Lung (tissue), 17 donors: ENCODE measurements at places on chromosomes 5 and 9.

DNA sequence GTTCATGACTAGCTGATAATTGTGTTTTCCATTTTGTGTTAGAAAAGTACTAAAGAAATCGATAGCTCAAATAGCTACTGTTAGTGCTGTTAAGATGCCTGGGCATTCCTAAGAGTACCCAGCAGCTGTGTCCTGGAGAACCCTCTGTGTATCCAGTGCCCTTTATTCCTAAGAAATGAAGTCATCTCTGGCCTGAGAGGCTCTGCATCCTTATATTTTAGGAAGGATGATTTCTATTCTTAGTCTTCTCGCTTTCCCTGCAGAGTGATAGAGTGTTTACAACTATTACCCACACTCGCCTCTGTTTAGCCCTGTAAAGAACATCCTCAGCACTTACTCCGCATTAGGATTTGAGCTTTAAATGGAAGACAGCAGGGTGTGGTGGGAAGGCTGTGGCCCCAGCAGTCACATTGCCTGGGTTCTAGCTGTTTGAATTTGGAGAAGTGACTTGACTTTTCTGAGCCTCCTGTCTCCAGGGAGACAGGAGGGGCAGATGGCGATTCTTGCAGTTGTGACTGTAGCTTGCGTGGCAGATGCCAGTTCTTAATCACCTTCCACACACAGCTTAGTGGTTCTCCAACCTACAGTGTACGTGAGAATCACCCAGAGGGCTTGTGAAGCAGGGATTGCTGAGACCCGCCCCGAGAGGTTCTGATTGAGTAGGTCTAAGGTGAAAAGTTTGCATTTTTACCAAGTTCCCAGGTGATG, 177.2 kb upstream of the PITX1 start:
- DNase-seq: peak; percentile 14

- no peak for DNase-seq
These were observed 43.2 kb downstream of the UBE2QL1 start for GRCh38 chr5:6491919-6492290.

DNA sequence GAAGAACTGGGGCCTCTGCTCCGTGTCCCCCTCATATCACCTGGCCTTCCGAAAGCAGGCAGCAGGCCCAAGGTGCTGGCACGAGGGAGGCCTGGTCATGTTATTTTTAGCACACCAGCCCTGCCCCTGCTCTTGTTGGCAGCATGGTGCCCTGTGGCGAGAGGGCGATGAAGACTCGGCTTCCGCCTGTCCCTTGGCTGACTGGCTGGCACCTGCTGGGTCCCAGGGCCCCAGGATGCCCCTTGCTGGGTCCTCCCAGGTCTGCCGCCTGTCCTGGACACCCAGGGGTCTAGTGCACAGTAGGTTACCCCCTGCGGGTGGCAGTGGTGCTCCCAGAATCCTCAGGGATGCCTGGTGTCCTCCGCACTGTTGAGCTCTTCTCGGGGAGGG, 77.0 kb downstream of the RXRA start:
- no peak for DNase-seq

DNA sequence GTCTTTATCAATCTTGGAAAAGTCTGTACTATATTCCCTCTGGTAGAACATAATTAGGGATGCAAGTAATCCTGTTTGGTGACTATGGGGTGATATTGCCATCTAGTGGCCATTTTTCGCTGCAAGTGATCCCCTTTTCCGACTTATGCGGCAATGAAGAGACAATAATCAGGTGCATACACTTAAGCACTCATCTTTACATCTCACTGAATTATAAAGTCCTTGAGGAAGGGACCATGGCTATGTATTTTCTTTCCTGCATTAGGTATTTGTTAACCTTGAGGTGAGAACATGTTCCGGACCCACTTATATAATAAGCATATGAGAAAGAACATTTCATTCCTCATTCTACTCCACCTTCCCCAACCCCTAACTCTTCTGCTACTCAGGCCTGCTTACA, 19.6 kb upstream of the LIX1 start:
- DNase-seq: peak; percentile 74

DNA sequence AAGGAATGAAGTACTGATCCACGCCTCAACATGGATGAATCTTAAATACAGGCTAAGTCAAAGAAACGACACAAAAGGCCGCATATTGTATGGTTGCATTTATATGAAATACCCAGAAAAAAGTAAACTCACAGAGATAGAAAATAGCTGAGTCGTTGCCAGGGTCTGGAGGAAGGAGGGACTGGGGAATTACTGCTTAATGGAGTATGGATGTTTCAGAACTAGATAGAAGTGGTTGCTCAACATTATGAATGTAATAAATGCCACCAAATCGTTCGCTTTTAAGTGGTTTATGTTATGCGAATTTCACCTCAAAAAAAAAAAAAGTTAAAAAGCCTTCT, 784 bp upstream of the MSANTD3 start:
- DNase-seq: no peak

- no peak for DNase-seq
These were observed 455.8 kb upstream of the PTGER4 start for GRCh38 chr5:40223884-40224402.

GRCh38 chr5:173727839-173728778, 111.7 kb upstream of the BOD1 start:
- no peak for DNase-seq

GRCh38 chr5:127412698-127413097, 104.7 kb upstream of the PRRC1 start:
- DNase-seq: no peak

- no peak for DNase-seq
These were observed 12.5 kb upstream of the NKX2-5 start for GRCh38 chr5:173247510-173247909.

DNA sequence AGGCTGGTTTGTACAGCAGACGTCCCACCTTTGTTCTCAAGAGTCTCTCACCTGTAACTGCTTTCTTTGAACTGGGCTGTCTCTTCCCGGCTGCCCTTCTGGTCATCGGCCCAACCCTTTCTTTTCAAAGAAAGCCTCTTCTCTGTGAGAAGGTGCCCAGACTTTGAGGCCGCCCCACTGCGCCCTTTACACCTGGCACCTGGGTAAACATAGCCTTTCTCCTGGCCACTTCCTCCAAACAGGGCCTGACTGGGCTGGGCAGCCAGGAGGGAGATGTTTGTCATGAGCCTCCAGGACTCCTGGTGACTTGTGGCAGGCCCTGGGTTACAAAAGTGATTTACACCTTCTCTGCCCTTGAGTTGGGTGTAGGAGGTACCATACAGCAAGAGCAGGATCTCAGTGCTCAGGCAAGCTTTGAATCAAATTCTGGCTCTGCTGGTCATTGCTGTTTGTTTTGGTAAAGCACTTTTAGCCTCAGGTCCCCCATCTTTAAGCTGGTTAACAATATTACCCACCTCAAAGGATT, 127.2 kb upstream of the CXCL14 start:
- no peak for DNase-seq

DNA sequence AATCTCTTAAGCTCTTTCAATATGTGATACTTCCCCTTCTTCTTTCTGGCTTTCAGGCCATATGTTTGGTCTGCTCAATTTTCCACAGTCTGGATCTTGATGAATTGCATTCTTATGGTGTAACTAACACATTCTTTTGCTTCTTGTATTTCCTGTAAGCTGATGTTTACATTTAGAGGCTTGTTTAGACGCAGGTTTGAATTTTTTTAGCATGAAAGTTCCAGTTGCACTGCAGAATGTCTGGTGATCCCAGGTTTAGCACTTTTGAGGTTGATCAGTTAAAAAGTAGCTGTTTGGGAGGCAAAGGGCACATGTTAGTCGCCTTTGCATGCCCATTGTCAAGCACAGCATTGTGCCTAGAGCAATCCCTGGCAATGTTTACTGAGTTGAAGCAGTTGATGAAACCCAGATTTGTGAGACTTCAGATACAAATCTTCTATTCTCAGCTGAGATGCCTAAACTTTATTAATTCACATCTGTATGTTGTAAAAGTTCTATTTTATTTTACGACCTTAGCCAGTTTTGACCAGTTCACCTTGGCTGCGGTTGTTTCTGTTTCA, 59.6 kb upstream of the SPATA31C2 start:
- DNase-seq: no peak

DNA sequence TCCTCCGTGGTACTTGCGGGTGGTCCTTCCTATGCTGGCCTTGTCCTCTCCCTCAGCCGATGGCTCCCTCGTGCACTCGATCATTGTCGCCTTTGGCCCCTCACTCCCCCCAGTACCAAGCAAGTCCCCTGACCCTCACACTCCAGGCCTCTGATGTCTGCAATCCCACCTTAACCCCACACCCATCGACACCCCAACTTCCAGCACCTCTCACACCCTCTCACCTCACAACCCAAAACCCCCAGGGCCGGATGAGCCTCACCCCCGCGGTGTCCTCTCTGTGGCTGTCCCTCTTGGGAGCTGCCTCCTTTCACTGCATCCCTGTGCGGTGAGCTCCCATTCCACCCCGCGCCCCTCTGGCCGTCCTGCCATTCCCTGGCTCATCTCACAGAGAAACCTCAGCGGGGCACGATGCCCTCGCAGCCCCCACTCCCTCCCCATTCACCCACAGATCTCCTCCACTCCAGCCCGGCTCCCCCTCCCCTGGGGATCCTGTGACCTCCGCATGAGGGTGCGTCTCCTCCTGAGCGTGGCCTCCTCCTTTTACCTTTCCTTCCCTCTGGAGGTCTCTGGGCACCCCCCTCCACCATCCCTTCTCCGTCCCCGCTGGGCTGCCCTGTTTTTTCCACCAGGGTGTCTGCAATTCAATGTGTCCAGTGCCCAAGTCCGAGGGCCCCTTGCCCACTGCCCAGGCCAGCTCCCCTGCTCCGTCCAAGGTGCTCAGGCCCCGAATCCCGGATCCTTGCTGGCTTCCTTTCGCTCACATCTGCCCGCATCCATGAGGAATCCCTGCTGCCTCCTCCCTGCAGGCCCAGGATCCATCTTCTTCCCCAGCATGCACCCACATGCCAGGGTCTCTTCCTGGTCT, 15.8 kb upstream of the RNU6ATAC start:
- DNase-seq: no peak

DNA sequence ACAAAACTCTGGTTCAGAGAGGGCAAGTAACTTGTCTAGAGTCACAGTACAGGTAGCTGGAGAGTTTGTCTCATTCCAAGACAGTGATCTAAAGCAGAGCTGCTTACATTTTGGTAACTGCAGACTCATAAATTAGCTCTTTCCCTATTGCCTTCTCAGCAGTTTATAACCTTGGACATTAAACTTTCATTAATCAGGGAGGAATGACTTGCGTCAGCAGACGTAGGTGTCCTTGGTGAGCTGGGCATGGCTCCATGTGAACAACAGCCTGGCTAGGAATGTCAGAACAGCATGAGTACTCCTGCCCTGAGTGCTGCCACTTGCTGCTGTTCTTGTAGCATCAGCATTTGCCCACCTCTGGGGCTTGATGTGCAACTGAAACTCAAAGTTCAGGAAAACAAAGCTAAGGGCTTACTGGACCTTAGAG, 2.2 kb upstream of the ALDOB start:
- DNase-seq: no peak

- DNase-seq: no peak
These were observed 54.6 kb downstream of the NLN start for GRCh38 chr5:65776441-65777141.

GRCh38 chr5:53164478-53165165, 55.1 kb upstream of the MOCS2 start:
- DNase-seq: peak; percentile 9

DNA sequence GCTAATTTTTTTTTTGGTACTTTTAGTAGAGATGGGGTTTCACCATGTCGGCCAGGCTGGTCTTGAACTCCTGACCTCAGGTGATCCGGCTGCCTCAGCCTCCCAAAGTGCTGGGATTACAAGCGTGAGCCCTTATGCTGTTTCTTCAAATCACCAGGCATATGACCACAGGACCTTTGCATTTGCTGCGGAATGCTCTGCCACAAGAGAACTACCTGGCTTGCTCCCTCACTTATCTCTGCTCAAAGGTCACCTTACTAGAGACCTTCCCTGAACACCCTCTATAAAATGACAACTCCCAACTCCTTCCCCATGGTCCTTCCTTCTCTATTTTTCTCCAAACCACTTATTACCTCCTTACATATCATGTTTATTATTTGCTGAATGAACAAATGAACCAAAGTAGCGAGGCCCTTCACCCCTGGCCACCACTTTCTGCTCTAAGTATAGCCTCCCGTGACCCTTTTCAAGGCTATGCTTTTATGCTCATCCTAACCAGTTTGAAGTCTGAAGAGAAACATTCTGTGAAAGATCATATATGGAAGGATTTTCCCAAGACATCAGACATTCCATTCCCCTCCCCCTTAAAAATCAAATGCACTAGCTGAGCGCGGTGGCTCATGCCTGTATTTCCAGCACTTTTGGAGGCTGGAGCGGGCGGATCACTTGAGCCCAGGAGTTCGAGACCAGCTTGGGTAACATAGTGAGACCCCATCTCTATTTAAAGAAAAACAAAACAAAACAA, 1.3 kb downstream of the ZER1 start:
- DNase-seq: no peak

- DNase-seq: peak; percentile 77
These were observed 151.4 kb downstream of the LPAR1 start for GRCh38 chr9:110886832-110887231.

DNA sequence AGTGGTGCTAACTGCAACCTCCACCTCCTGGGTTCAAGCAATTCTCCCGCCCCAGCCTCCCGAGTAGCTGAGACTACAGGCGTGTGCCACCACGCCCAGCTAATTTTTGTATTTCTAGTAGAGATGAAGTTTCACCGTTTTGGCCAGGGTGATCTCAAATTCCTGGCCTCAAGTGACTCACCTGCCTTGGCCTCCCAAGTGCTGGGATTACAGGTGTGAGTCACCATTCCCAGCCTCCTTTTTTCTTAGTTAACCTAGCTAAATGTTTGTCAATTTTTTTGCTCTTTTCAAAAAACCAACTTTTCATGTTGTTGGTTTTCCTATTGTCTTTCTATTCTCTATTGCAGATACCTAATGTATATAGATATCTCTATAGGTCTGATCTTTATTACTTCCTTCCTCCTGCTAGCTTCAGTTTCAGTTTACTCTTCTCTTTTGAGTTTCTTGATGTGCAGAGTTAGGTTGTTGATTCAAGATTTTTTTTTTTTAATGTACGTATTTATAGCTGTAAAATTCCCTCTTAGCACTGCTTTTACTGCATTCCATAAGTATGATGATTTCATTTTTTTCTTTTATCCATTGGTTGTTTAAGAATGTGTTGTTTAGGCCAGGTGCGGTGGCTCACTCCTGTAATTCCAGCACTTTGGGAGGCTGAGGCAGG, 32.9 kb downstream of the FGD3 start:
- no peak for DNase-seq
